ENCODE measurements at places on chromosomes 16 and 17. TPM values are rescaled to one million over a fixed set of nuclear protein-coding genes. Genes with fewer than 3 reads are reported as not detected.

The MGAT5B gene
- total RNA-seq: 13.9 TPM

DNA sequence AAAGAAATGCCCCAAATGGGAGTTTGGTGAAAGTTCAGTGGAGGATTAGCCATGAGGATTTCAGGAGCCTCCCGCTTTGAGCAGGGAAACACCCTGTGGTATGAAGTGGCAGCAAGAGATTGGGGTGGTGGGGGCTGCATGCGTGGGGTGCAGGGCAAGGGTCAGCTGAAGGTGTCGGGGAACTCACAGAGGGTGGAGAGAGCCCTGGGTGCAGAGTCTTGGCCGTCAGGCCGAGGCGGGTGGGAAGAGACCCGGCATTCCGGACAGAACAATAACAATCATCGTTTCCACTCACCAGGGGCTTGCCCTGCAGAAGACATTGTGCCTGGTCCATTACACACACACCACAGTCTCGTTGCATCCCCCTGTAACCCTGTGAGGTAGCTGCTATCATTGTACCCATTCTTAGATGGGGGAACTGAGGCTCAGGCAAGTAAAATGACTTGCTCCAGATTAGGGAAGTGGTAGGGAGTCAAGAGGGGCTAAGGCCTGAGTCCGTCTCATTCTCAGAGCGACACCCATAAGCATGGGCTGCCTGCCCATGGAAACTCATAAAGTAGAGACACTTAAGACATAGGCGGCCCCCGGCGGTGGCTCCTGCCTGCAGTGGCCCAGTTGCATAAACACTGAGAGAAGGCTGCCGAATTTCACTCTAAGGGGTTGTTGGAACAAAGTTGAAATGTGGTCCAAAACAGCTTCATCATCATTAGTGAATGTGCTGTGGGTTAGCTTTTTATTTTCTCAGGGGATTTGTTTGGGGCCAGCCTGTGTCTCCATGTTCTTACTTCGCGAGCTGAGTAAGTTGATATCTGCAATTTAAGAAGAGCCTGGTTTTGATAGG lies 93.3 kb downstream of the CMIP start:
- DNase-seq: no peak

The MRPL45 gene
- 56.2 TPM for total RNA-seq

DNA sequence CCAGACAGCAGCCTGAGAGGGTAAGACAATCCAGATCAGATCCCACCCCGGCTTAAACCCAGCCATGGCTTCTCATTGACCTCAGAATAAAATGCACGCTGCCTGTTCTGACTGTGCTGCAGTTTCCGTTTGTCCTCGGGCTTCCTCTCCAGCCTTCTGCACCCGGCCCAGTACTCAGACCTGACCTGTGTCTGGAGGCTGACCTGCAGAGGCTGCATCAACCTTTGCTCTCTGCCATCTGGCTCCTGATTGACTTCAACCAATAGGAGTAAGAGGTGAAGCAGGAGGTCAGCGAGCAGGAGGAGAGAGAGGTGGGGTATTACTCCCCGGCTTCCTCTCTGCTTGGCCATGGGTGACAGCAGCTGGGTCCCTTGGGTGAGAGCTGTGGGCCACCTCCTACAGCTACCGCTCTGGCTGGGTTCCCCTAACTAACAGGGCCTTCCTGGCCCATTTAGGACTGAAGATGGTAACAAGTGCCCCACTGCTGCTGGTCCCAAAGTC lies 46.7 kb downstream of the C16orf82 start:
- DNase-seq: no peak

The FAM171A2 gene
- total RNA-seq: 8.3 TPM

- DNase-seq: no peak
Observed at GRCh38 chr17:43936434-43936833, 5.8 kb downstream of the PPY start.

GRCh38 chr17:8046306-8046928 lies 7.6 kb downstream of the ALOX15B start:
- no peak for DNase-seq

- no peak for DNase-seq
Observed at GRCh38 chr16:30490210-30490609, 17.7 kb downstream of the ITGAL start.

DNA sequence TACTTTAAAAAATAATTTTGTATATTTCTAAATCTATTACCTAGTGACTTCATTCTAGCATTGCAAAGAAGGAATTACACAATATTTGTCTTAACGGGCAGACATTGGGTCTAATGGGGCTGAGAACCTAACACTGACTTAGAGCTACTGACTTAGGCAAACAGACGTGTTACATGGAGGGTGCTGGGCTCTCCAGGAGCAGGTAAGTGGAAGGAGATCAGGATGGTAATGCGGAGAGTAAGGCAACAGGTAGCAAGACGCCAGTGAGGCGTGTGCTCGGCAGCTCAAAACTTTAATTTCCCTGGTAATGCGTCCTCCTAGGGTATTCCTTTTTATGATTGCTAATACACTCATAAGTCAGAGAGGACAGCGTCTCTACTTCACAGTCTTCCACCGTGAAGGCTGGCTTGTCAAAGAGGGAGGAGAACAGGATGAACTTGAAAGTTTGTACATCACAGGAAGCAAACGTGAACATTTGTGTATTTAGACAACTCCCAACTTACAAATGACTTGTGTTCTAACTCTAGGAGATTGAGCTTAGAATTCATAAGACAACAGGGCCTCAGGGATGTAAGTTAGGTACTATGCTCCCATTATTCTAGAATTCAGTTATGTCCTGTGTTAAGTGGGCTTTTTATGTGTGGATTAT lies 4.6 kb downstream of the KRT28 start:
- DNase-seq: no peak

The P2RX5 gene
- total RNA-seq: 18.3 TPM

DNA sequence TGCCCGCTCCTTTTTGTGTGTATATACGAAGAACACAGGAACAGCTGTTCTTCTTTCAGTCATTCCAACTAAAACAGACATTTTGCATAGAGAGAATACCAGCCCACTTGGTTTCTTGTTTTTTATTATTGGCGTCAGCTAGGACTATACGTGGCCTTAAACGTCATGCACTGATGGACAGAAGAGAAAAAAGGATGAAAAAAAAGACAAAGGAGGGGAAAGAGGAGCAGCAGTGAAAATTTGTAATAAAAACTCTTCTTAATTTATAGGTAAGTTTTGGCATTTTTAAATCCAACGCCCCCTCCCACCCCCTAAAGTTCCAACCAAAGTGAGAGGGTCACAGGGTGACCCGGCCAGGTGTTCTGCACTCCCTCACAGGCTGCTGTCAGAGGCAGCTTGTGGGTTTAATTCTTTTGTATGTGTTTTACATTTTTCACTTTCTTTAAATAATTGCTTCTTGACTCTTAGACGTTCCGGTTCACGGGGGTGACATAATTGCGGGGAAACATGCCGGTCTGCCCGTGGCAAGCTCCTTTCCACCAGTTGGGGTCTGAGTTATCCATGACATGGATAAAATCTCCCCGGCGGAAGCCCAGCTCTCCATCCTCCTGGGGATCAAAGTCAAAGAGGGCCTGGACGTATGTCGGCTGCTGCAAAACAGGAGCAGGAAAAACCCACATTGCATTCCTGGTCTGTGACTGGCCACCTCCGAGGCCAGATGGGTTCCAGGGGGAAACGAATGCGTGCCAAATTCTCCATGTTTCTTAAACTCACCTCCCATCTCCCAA lies 30.9 kb upstream of the SLC25A19 start:
- no peak for DNase-seq

DNA sequence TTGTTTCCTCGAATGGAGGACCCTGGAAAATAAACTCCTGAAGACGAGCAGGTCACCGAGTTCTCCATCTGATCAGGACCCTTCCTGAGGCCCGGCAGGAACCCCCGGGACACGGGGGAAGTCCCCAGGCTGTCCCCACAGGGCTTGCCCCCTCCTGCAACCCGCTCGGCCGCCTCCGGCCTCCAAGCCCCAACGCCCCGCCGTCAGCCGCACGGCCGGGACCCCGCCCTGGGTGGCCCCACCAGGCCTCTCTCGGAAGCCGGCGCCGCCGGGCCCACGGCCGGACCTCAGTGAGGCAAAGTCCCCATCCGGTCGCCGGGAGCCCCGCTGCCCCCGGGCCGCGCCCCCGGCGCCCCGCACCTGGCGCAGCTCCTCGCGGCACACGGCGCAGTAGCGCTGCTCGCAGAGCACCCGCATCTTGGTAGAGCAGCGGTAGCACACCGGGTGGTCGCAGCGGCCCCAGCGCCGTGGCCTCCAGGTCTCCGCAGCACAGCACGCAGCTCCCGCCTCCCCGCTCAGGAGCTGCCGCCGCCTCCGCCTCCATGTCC lies 383 bp downstream of the ZNF598 start:
- no peak for DNase-seq

The SNN gene
- total RNA-seq: 12.6 TPM

GRCh38 chr16:23754594-23755483 lies at the start of gene CHP2:
CHP2 (plus strand) TSS chr16:23755026; CDS start chr16:23755050, 24 bp downstream.
- DNase-seq: no peak

GRCh38 chr17:17590883-17591354 lies 589 bp downstream of the PEMT start:
- DNase-seq: no peak

GRCh38 chr16:56610017-56610608 lies 1.7 kb downstream of the MT2A start:
- peak; percentile 55 for DNase-seq

The NBR1 gene
- 93.7 TPM for total RNA-seq

The ITGAD gene
- total RNA-seq: not detected

DNA sequence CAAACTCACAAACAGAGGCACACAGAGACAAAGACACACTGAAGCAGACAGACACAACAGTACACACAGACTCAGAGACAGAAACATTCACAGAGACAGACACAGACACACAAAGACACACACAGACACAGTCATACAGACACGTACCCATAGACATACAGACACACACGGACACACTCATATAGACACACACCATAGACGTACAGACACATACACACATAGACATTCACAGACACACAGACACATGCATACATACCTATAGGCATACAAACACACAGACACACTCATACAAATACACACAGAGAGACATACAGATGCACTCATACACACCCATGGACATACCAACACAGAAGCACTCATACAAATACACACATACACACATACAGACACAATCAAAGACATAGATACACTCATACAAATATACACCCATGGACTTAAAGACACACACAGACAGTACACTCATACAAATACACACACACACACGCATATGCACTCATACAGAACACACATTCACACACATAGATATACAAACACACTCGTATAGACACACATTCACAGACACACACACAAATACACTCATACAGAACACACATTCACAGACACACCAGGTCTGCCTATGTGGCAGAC lies 19.9 kb upstream of the MRTFB start:
- DNase-seq: no peak

GRCh38 chr16:55292491-55292890 lies 31.5 kb upstream of the IRX6 start:
- DNase-seq: no peak

The CAPN15 gene
- total RNA-seq: 66.8 TPM

The KRTAP17-1 gene
- total RNA-seq: not detected

GRCh38 chr16:23857256-23857880 lies 21.6 kb downstream of the PRKCB start:
- no peak for DNase-seq

DNA sequence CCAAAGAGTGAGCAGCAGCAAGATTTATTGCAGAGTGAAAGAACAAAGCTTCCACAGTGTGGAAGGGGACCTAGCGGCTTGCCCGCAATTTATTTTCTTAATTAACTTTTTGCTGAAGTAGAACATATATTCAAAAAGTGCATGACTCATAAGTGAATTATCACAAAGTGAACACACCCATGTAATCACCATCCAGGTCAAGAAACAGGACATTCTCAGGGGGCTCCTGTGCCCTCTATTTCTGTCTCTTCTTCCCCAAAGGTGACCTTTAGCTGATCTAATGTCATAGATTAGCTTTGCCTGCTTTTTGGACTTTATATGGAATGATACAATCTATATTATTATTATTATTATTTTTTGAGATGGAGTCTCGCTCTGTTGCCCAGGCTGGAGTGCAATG lies 19.9 kb downstream of the ERAL1 start:
- DNase-seq: no peak

DNA sequence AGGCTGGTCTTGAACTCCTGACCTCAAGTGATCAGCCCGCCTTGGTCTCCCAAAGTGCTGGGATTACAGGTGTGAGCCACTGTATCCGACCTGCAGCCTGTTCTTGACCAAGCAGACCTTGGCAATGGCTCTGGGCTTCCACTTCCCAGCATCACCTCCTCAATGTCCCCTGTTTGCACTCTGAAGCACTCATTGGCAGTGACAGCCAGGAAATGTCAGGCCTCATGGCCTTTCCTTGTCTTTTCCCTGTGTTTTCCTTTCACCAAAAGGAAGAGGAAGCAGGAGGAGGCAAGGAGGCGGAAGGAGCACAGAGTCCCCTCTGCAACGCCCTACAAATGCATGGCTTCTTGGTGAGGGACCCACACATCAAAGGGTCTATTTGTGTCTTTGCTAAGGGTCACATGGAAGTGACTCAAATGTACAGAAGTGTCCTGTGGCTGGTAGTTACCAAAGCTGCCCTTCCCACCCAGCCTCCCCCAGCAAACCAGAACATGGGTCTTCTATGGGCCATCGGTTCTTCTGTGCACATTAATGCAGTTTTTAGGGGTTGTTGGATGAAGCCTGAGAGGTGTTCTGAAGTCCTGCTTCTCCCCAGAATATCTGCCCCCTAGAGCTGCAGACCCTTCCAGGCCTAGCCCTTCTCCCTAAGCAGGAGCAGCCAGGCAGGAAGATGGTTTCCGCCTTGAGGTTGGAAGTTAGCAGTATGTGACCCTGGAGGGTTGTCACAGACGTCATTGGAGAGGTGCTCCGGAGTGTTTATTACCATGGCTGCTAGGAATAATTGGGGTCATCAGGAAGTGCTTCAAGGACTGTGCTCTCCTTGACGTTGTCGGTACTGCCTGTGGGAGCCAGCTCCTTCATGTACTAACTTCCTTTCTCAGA lies 60.8 kb downstream of the WIPI1 start:
- no peak for DNase-seq

The KRT14 gene
- total RNA-seq: 2.5 TPM

The CDH5 gene
- total RNA-seq: 2.4 TPM

The LGALS9C gene
- total RNA-seq: 1.9 TPM

DNA sequence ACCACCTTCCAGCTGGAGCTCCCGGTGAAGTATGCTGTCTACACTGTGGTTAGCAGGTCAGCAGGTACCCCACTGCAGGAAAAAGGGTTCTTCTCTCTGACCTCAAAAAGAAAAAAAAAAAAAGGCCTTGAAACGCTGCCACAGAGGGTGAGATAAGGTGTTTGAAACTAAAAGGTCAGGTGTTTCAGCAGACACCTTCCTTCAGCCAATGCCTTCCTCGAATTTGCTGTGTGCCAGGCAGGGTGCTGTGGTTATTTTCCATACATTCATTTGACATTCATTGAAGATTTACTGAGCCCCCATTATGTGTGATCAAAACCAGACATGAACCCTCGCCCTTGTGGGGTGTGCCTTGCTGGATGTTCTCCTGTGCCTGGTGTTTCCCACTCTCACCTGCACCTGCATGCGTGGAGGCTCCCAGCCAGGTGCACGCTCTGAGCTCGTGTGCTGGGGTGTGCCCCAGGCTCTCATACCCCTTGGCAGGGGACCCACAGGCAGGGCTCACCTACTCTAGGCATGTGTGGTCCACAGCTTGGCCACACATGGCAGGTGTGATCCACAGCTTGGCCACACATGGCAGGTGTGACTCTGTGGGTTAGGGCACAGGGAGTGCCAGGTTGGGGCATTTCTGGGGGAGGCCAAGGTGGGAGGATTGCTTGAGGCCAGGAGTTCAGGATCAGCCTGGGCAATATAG lies 15.8 kb upstream of the ITGAD start:
- DNase-seq: no peak
